ENCODE measurements at places on chromosomes 7 and 10.

- DNase-seq = no peak
Measured at GRCh38 chr10:120788771-120789170, 62.4 kb upstream of the WDR11 start.

GRCh38 chr7:17085186-17085585, 203.4 kb upstream of the AGR3 start:
- DNase-seq = no peak

- DNase-seq = no peak
Measured at GRCh38 chr10:117804470-117805011, 242.2 kb downstream of the RAB11FIP2 start.

DNA sequence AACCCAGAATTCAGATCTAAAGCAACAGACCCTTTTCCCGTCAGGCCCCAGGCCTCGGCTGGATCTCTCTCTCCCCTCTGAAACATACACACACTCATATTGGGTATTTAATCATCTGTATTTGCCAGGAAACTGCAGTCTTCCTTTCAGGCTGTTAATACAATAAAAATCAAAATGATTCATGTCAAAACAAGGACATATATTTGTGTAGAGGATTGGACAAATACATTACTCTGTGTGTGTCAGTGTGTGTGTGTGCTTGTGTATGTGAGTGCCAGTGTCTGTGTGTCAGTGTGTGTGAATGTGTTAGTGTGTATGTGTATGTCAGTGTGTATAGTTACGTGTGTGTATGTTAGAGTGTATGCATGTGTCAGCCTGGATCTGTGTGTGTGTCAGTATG, 90.8 kb downstream of the JCAD start:
- DNase-seq = no peak

DNA sequence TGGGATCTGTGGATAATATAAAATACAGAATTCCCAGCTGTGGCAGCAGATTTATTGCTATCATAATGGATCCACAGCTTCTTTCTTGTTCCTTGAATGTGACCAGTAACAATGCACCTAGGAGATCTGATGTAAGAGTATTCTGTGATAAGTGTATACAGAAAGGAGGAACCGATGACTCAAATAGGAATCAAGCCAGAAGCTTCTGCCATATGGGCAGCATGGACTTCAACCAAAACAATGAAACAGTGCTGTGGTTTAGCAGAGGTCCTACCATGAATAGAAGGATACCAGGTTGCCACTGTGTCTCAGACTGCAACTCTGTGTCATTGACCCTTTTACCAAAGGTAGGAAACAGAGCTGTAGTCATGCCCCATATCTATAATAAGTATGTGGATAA, 81.8 kb downstream of the PTPRZ1 start:
- peak; percentile 70 for DNase-seq

DNA sequence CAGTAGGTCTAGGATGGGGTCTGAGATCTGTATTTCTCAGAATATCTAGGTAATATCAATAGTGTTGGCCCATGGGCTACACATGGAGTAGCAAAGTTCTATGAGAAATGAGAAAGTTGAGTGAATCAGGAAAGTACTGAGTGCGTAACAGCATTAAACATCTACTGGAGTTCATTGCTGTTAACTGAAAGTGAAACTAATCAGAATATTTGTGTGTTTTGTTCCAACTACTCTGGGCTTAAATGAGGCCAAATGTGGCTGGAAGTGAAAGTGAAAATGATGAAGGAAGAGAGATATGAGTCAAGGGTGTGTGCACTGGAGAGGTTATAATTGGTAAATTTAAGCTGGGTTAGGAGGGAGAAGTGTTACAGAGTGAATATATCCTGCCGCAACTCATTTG, 46.5 kb downstream of the TMEM106B start:
- peak; percentile 25 for DNase-seq

- DNase-seq = peak; percentile 75
Measured at GRCh38 chr10:130127364-130128061, 8.7 kb upstream of the GLRX3 start.

- no peak for DNase-seq
Measured at GRCh38 chr7:98760201-98760651, 109.6 kb downstream of the TMEM130 start.

GRCh38 chr7:134920026-134920753, 66.1 kb upstream of the AGBL3 start:
- DNase-seq = peak; percentile 90

DNA sequence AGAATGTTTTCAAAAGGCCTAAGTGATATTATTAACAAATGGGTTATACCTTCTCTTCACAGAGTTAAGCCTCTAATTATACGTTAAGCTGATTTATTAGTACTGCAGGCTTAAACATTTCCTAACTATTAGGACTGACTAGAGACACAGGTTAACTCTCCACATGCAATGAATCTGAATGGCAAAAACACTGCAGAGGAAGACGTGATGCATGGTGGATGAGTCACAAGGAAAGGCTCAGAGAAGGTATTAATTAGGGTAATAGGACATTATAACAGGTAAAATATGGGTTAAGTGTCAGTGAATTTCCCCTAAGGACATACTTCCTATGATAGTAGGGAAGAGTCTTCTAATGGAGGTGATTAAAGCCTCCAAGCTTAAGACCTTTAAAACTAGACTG, 24.7 kb upstream of the SEM1 start:
- DNase-seq = no peak

DNA sequence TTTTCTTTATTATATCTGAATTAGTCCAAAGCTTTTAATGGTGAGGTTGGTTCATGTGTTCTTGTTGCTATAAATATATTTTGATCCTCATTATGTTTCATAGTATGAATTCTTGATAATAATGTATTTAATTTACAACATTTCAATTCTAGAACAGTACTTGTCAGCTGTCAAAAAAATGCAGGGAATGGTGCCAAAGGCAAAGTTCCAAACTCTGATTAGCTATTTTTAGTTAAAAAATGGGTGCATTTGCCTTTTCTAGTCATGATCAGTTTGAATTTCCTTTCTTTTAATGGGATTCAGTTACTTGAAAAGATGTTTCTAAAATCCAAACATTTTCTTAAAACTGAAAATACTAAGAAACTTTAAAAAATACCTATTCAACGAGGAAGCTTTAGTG, 49.6 kb downstream of the ANKIB1 start:
- peak; percentile 13 for DNase-seq

GRCh38 chr10:35691522-35692236, 49.6 kb upstream of the FZD8 start:
- DNase-seq = no peak

- no peak for DNase-seq
Measured at GRCh38 chr10:125679436-125679835, 3.5 kb downstream of the TEX36 start.

- DNase-seq = no peak
Measured at GRCh38 chr10:93267521-93267920, 193.8 kb downstream of the CYP26A1 start.

GRCh38 chr10:22984066-22984465, 56.2 kb downstream of the ARMC3 start:
- peak; percentile 51 for DNase-seq
